ENCODE measurements at places on chromosomes 11 and 22.

GRCh38 chr22:23722724-23723123, 28.2 kb downstream of the ZNF70 start:
- DNase-seq: no peak

GRCh38 chr11:6979365-6979764, 40.8 kb downstream of the ZNF214 start:
- DNase-seq: no peak

- DNase-seq: no peak
These were observed 22.6 kb downstream of the DAGLA start for GRCh38 chr11:61702701-61703312.

GRCh38 chr11:64083398-64084080, 47.8 kb downstream of the FLRT1 start:
- no peak for DNase-seq

- no peak for DNase-seq
These were observed 36.7 kb upstream of the EIF3D start for GRCh38 chr22:36565686-36566085.

DNA sequence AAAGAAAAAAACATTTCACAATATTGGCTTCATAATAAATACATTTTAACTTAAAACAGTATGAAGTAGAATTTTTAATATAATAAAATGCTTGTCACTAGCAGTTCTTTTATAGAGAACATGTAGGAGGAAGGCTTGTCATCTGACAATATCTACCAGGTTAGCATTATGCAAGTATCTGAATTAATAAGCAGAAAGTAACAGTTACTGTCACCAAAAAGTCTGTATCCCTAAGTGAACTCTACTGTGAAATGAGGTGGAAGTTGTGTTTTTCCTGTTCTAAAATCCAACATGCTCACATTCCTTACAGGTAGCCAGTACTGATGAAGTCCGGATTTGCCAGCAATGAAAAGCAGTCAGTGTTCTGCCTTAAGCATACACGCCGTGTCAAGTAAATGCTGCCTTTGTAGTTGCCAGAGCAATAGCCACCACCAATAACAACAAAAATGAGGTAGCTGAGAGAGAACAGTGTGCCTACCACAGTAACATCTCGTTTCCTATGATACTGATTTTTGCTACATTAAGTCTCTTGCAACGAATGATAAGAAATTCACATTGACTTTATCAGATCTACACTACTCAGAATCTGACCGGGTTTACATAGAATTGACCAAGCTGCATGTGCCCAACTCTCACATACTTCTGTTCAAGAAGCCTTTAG, 95.5 kb downstream of the SIK3 start:
- DNase-seq: no peak

DNA sequence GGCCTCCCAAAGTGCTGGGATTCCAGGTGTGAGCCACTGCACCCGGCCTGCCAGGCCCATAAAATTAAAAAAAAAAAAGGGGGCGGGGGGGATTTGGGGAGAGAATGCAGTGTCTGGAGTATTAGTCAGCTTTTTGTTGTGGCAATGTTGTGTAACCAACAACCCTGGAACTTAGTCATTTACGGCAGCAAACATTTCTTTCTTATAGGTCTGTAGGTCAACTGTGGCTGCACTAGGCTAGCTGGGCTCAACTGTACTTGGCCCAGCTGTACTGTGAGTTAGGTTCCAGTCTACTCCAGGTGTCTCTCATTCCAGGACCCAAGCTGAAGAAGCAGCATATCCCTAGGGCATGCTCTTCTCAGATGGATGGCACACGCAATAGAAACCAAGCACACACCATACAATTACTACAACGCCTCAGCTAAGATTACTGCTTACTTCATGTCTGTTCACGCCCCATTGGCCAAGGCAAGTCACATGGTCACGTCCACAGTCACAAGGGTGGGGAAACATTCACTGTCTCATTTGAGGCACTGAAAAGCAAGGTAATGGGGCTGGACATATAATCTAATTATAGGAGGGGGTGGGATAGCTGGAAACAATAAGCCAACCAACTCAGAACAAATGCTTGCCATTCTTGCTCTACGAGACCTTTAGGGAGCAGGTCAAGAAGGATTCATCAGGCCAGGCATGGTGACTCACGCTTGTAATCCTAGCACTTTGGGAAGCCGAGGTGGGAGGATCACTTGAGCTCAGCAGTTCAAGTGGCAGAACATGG, 10.4 kb upstream of the SPINDOC start:
- DNase-seq: no peak

- DNase-seq: no peak
These were observed 46.2 kb downstream of the FAM83F start for GRCh38 chr22:40040927-40041326.

- DNase-seq: peak; percentile 79
These were observed 356.3 kb upstream of the NARS2 start for GRCh38 chr11:78930810-78931523.

Data from NCI-H526 treated with DMSO at 0.1 percent for 48 hours (cell line).